ENCODE measurements at places on chromosomes 4 and X. TPM values are rescaled to one million over a fixed set of nuclear protein-coding genes. Genes with fewer than 3 reads are reported as not detected.
A peak's percentile ranks its signal among the peaks of the same experiment; 100 is the strongest.

DNA sequence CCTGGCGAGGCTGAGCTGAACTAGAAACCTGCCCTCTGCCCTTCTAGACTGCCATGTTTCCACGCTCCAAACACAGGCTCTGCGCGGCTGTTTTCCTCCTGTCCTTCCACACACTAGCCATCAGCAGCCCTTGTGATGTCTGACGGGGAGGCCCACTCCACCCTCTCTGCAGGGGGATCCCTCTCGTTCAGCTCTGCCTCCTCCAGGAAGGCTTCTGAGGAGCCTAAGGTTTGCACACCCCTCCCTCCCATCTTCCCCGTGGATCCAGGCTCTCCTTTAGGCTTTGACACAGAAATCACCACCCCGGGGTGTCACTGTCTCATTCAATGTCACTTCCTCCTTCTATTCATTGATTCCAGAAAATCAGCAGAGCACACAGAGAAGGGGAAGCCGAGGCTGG, 38.6 kb upstream of the CRMP1 start:
- no peak overlapping the region for H3K4me3 ChIP-seq
- H3K4me1 ChIP-seq: peaks cover 7% of the 10 kb centered on the region

- H3K4me1 ChIP-seq: no peaks in the 10 kb centered on the region
- no peak overlapping the region for H3K27ac ChIP-seq
- H3K4me3 ChIP-seq: no peak overlapping the region
- DNase-seq: no peak
These were observed 531.0 kb downstream of the SMARCA1 start for GRCh38 chrX:128992107-128992971.

ANOS1 gene
- 23.1 TPM for total RNA-seq

- no peak overlapping the region for H3K27ac ChIP-seq
- DNase-seq: no peak
- no peaks in the 10 kb centered on the region for H3K36me3 ChIP-seq
- peaks cover 10% of the 10 kb centered on the region for H3K4me1 ChIP-seq
- no peak overlapping the region for H3K4me3 ChIP-seq
- peaks cover under 1% of the 10 kb centered on the region for H3K27me3 ChIP-seq
These were observed 82.0 kb upstream of the CPEB2 start for GRCh38 chr4:14920237-14920636.

DNA sequence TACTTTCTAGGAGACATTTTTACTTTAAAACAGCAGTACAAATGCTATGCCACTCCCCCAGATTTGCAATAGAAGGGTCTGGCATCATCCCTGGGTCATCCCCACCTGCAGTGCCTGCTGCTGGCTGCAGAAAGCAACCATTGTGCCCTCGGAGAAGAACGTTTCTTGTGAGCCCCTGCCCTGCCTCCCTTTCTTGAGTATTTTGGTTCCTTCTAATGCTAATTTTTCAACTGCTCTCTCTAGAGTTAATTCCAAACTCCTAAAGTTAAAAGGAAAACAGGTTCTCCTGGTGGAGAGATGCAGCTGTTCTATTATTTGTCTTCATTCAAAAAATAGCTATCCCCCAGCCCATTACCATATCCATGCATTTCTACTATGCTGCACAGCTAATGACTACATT, 107.1 kb downstream of the IDS start:
- no peak for DNase-seq
- H3K27me3 ChIP-seq: no peaks in the 10 kb centered on the region
- no peak overlapping the region for H3K4me3 ChIP-seq
- peaks cover 3% of the 10 kb centered on the region for H3K4me1 ChIP-seq
- H3K36me3 ChIP-seq: no peaks in the 10 kb centered on the region

SNCA gene
- total RNA-seq: 3.9 TPM

- H3K36me3 ChIP-seq: no peaks in the 10 kb centered on the region
- H3K27me3 ChIP-seq: no peaks in the 10 kb centered on the region
- no peak overlapping the region for H3K4me3 ChIP-seq
These were observed 228.1 kb downstream of the ZNF674 start for GRCh38 chrX:46317163-46317562.

CYLC1 gene
- not detected for total RNA-seq

DNA sequence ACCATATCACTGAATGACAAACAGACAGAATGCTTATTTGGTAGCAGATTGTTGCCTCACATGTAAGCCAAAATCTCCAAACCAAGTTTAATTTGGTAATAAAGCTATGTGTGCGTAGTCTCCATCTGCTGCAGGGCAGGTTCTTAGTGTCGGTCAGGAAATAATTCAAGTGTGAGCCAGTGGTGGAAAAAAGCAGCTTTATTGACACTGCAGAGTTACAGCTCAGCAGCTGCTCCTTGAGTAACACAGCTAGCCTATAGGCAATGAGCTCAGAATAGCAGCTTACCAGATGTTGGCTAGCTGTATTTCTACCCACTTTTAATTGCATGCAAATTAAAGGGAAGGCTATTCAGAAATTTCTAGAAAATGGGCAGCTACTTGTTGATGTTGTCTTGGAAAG, 757.8 kb upstream of the HS3ST1 start:
- no peak for DNase-seq
- H3K36me3 ChIP-seq: no peaks in the 10 kb centered on the region
- H3K27me3 ChIP-seq: peaks cover 4% of the 10 kb centered on the region
- no peak overlapping the region for H3K4me3 ChIP-seq
- H3K4me1 ChIP-seq: no peaks in the 10 kb centered on the region
- no peak overlapping the region for H3K27ac ChIP-seq

DNA sequence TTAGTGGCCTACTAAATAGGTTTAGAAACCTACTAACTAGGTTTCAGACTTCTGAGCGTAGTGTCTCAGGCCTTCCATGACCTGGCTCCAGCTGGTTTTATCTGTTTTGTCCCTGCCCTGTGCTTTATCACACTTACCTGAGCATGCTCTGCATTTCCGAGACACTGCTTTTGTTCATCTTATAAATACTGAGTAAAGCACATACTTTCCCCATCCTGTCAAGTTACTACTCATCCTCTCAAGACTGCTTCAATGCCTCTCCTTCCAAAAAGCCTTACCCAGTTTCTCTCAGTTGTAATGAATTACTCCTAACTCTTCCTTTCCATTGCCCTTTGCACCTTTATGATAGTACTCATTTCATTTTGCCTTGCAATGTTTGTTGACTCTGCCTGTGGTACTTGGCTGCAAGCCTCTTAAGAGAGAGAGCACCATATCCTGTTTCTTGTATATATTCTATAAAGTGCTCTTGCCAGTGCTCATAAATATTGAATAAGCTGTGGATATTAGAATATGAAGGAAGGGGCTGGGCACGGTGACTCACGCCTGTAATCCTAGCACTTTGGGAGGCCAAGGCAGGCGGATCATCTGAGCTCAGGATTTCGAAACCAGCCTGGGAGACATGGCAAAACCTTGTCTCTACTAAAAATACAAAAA, 34.4 kb downstream of the SLAIN2 start:
- H3K27ac ChIP-seq: peak overlapping the region; percentile 63
- no peak overlapping the region for H3K4me3 ChIP-seq
- no peaks in the 10 kb centered on the region for H3K27me3 ChIP-seq
- no peak for DNase-seq
- H3K4me1 ChIP-seq: peaks cover 19% of the 10 kb centered on the region

GRCh38 chrX:72084114-72084513, 47.6 kb downstream of the RTL5 start:
- no peaks in the 10 kb centered on the region for H3K27me3 ChIP-seq
- no peaks in the 10 kb centered on the region for H3K4me1 ChIP-seq
- DNase-seq: no peak
- H3K36me3 ChIP-seq: no peaks in the 10 kb centered on the region
- H3K4me3 ChIP-seq: no peak overlapping the region

NOCT gene
- 31.5 TPM for total RNA-seq

DNA sequence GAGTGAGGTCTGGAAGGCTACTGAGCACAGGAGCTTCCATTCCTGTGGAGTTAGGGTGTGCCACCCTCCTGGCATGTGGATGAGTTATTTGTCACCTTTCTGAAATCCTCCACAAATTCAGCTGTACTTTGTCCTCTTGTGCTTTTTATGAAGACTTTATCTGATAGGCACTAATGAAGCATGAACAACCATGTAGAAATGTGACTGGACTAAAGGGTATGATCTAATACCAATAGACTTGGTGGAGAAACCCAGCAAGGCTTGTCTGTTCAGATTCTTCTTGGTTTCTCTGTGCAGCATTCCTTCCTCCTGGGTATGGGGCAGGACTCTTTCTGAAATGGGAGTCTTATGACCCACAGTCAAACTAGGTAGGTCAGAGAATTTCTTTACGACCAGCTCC, 9.6 kb downstream of the NBDY start:
- H3K27me3 ChIP-seq: no peaks in the 10 kb centered on the region
- peak overlapping the region; percentile 43 for H3K27ac ChIP-seq
- peaks cover 12% of the 10 kb centered on the region for H3K36me3 ChIP-seq
- no peak for DNase-seq

DNA sequence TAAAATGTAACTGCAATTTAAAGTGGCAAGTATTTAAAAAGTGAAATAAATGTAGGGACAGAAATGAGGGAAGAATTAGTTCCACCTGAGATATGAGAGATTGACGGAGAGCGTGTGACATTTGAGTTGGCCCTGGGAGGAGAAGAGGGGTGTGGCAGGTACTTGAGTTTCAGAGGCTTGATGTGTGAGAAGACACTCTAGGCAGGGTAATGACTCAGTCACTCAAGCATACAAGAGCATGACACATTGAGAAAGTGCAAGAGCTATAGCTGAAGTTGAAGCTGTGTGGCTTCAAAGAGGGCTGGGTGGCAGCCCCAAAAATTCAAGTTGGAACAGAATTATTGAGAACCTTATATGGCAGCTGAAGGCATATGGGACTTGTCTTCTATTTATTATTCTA, 420.5 kb downstream of the SLITRK2 start:
- no peak overlapping the region for H3K4me3 ChIP-seq
- H3K27ac ChIP-seq: no peak overlapping the region
- no peak for DNase-seq
- no peaks in the 10 kb centered on the region for H3K36me3 ChIP-seq
- H3K4me1 ChIP-seq: no peaks in the 10 kb centered on the region
- H3K27me3 ChIP-seq: no peaks in the 10 kb centered on the region

MAGEA12 gene
- not detected for total RNA-seq

MAGED4 gene
- total RNA-seq: 119 TPM

ZNF275 gene
- 16.9 TPM for total RNA-seq

SHISA3 gene
- total RNA-seq: not detected

DNA sequence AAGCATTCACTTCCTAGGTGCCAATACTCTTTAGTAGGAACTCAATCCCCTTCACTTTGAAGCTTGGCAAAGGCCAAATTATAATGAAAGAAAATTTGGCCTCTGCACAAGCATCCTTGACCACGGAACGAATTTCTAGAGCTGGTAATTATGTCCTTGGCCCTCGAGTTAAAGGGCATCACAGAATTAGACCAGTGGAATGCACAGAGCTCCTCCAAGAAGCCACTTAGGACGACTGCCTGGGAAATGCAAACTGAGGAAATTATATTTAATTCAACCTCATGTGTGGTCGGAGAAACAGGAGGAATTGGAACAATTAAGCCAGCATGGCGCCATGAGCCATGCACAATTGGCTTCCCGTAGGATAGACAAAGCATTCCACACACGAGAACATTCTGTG, 59.3 kb downstream of the NLGN4X start:
- H3K4me1 ChIP-seq: no peaks in the 10 kb centered on the region
- H3K27ac ChIP-seq: no peak overlapping the region
- H3K4me3 ChIP-seq: no peak overlapping the region
- H3K27me3 ChIP-seq: no peaks in the 10 kb centered on the region
- DNase-seq: no peak

SPANXN2 gene
- total RNA-seq: not detected

- peaks cover 23% of the 10 kb centered on the region for H3K4me1 ChIP-seq
- H3K36me3 ChIP-seq: peaks cover 11% of the 10 kb centered on the region
- H3K27me3 ChIP-seq: no peaks in the 10 kb centered on the region
- H3K4me3 ChIP-seq: no peak overlapping the region
- no peak for DNase-seq
These were observed 94.5 kb downstream of the NSUN7 start for GRCh38 chr4:40844261-40844660.
